ENCODE measurements at places on chromosomes 7 and 10. TPM values are rescaled to one million over a fixed set of nuclear protein-coding genes. Genes with fewer than 3 reads are reported as not detected.

The SPDYE2 gene
- not detected for polyA plus RNA-seq

The NEURL1 gene
- polyA plus RNA-seq, result 0.12 TPM

The CEP41 gene
- 21.5 TPM for polyA plus RNA-seq

The RHEB gene
- 67.2 TPM for polyA plus RNA-seq

The CYP26C1 gene
- not detected for polyA plus RNA-seq

The ZNF800 gene
- 11.4 TPM for polyA plus RNA-seq

The GNG11 gene
- polyA plus RNA-seq, result 0.23 TPM

The COL13A1 gene
- polyA plus RNA-seq, result 0.89 TPM

The CH25H gene
- polyA plus RNA-seq, result not detected

The RSPH10B gene
- polyA plus RNA-seq, result 0.03 TPM

The ZNF503 gene
- polyA plus RNA-seq, result 3.1 TPM

The MLXIPL gene
- 0.05 TPM for polyA plus RNA-seq

The CASP7 gene
- polyA plus RNA-seq, result 26.1 TPM

The ZRANB1 gene
- polyA plus RNA-seq, result 7.4 TPM

The OPN1SW gene
- polyA plus RNA-seq, result not detected

The ST8SIA6 gene
- not detected for polyA plus RNA-seq

The FOXI2 gene
- not detected for polyA plus RNA-seq

The FFAR4 gene
- polyA plus RNA-seq, result not detected

The NUTM2B gene
- 0.27 TPM for polyA plus RNA-seq

The FXYD4 gene
- polyA plus RNA-seq, result not detected

The RBP3 gene
- not detected for polyA plus RNA-seq

The GPRIN2 gene
- 0.42 TPM for polyA plus RNA-seq

The SLC39A12 gene
- polyA plus RNA-seq, result 0.03 TPM

The RNLS gene
- 7.1 TPM for polyA plus RNA-seq

The GJD4 gene
- not detected for polyA plus RNA-seq

The ZNF239 gene
- 1.1 TPM for polyA plus RNA-seq

The C10orf90 gene
- polyA plus RNA-seq, result not detected

The KIN gene
- polyA plus RNA-seq, result 6.2 TPM

The OR13A1 gene
- polyA plus RNA-seq, result not detected

The CNTNAP2 gene
- polyA plus RNA-seq, result 2.2 TPM

The INHBA gene
- polyA plus RNA-seq, result 59.2 TPM

The MYL10 gene
- polyA plus RNA-seq, result not detected

The SPDYE5 gene
- 0.04 TPM for polyA plus RNA-seq

The IL6 gene
- polyA plus RNA-seq, result 0.10 TPM

The SFTPA1 gene
- polyA plus RNA-seq, result not detected

The ARHGAP22 gene
- 8.7 TPM for polyA plus RNA-seq

The CALHM3 gene
- polyA plus RNA-seq, result not detected

The GLCCI1 gene
- polyA plus RNA-seq, result 2.8 TPM

The LRRC18 gene
- polyA plus RNA-seq, result not detected

The PBLD gene
- polyA plus RNA-seq, result 0.66 TPM

The BMPER gene
- polyA plus RNA-seq, result 0.58 TPM

The CYP2C8 gene
- polyA plus RNA-seq, result 0.07 TPM

The GATAD1 gene
- 13.5 TPM for polyA plus RNA-seq

The CTAGE6 gene
- polyA plus RNA-seq, result 0.04 TPM

The IFT22 gene
- 28.3 TPM for polyA plus RNA-seq

The MICALL2 gene
- 10.4 TPM for polyA plus RNA-seq

The TMEM140 gene
- 0.48 TPM for polyA plus RNA-seq

The RBP4 gene
- not detected for polyA plus RNA-seq

The MMD2 gene
- not detected for polyA plus RNA-seq

The OPN4 gene
- not detected for polyA plus RNA-seq
